ENCODE measurements at places on chromosomes 3 and 15. TPM values are rescaled to one million over a fixed set of nuclear protein-coding genes. Genes with fewer than 3 reads are reported as not detected.
A peak's percentile ranks its signal among the peaks of the same experiment; 100 is the strongest.

DNA sequence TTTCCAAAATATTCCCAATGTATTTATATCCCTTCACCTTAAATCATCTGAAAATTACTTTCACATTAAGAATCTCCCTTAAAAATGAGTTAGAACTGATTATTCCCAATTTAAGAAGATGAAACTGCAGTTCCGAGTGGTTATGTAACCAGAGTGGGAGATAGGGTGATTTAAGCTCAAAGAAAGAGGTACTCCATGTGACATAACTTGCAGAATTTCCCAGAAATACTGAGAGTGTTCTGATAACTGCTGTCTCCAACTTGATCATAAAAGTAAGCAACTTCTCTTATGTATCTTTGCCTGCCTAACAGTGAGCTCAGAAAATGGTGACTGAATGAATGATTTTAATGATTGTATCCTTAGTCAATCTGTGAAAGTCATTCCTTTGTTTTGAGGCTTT, 32.3 kb downstream of the ARRDC4 start:
- H3K27ac ChIP-seq = no peak overlapping the region
- no peak overlapping the region for H3K4me3 ChIP-seq
- no peaks in the 10 kb centered on the region for H3K4me1 ChIP-seq
- DNase-seq = no peak

CCDC39 gene
- not detected for total RNA-seq

DNA sequence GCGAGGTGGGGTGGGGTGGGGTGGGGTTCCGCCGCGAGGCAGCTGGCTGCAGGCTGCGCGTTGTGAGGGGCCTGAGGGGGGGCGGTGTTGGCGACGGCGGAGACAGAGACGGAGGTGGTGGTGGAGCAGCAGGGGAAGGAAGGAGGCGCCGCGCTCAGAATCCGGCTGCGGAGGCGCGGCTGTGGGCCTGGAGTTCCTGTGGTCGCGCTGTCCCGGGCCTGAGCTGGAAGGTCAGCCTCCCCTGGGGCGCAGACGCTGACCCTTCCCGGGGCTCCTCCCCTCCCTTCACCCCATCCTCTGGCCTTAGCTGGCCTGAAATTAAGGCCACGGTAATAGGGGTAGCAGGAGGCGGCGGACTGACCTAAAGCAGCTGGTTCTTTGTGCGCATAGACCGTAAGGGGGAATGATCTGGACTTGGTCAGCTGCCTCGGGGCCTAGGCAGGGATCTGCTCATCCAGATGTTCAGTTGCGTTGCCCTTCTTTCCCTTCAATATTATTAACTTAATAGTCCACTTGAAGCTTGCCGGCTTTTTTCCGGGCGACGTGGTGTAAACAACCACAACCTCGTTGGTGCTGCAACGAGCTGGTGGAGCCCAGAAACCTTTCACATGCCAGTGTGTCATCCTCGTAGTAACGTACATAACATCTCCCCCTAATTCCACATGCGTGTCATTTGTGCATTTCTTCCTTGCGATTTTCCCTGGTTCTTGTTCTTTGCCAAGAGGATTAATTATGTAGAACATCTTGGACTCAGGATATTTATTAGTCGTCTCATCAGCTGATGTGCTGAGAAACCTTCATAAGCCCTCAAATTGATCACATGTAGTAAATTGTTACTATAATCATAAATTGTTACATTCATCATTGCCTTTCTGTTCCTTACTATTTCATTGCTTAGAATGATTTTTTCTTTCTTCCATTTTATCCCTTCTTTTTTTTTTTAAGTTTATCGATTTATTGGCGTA, 626 bp downstream of the SEC62 start:
- peaks cover 5% of the 10 kb centered on the region for H3K36me3 ChIP-seq
- H3K4me3 ChIP-seq = peak overlapping the region; percentile 88
- peak; percentile 72 for DNase-seq

DNA sequence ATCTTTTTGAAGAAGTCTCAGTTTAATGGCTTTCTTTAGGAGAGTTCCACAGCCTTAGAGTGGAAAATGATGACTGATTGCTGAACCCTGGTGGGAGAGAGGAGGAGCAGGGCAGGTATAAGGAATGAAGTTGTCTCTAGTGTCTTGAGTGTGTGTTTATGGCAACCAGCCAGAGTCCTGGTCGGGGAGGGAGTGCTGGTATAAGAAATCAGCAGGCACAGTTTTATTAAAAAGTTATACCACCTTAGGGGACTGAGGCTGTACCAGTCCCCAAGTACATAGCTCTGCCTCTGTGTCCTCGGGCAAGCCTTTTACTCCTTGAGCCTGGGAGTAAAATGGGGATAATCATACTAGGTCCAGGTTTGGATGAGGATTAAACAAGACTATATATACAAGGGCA, 29.8 kb downstream of the SLC22A14 start:
- no peaks in the 10 kb centered on the region for H3K36me3 ChIP-seq
- no peak for DNase-seq
- H3K4me3 ChIP-seq = no peak overlapping the region

GRCh38 chr15:45123397-45123796, 6.3 kb downstream of the DUOXA1 start:
- peaks cover 54% of the 10 kb centered on the region for H3K27me3 ChIP-seq
- peaks cover 7% of the 10 kb centered on the region for H3K4me1 ChIP-seq
- DNase-seq = no peak
- H3K4me3 ChIP-seq = no peak overlapping the region
- no peak overlapping the region for H3K27ac ChIP-seq
- no peaks in the 10 kb centered on the region for H3K36me3 ChIP-seq

DNA sequence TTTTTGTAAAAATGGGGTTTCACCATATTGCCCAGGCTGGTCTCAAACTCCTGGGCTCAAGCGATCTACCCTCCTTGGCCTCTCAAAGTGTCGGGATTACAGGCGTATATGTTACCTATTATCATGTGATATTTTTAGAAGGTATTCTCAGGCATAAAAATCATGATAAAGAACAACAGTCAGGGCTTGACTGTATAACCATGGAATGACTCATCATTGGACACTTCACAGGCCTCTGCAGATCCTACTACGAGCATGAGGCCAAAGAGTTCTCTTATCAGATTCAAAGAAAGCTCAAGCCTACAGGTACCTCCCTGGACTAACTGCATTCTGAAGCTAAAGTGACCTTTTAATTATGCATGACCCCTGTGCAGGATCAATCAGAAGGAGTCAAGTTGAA, 91.7 kb upstream of the PRICKLE2 start:
- H3K4me3 ChIP-seq = no peak overlapping the region
- H3K36me3 ChIP-seq = no peaks in the 10 kb centered on the region
- no peak overlapping the region for H3K27ac ChIP-seq
- no peak for DNase-seq

DNA sequence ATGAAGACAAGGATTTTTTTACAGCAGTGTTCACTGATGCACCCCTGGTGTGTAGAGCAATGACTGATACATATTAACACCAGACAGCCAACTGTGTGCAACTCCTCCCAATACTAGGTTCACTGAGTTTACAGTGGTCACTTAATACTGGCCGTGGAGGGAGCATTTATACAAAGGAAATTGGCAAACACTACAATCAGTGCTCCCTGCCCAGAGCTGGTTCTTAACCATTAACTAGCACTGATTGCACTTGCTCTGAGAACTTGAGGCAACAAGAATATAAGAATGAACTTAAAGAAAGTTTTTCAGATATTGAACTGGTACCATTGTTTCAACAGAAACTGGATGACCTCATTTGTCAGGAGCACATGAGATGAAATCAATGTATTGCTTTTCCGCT, 110.6 kb downstream of the MAGI1 start:
- H3K27me3 ChIP-seq = no peaks in the 10 kb centered on the region
- H3K27ac ChIP-seq = peak overlapping the region; percentile 46
- no peaks in the 10 kb centered on the region for H3K36me3 ChIP-seq
- H3K4me1 ChIP-seq = peaks cover 29% of the 10 kb centered on the region

DNA sequence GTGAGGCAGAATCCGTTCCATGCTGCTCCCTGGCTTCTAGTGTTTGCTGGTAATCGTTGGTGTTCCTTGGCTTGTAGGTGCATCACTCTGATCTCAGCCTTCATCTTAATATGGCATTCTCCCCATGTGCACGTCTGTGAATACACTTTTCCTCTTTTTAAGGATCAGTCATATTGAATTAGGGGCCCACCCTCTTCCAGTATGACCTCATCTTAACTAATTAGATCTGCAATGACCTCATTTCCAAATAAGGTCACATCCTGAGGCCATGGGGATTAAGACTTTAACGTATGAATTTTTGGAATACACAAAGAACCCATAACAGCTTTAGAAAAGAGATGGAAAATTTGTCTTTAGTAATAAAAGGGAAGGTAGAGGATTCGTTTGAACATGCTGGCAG, 34.1 kb upstream of the MASP1 start:
- H3K27me3 ChIP-seq = no peaks in the 10 kb centered on the region
- no peaks in the 10 kb centered on the region for H3K36me3 ChIP-seq

GRCh38 chr3:190642016-190642415, 128.1 kb downstream of the IL1RAP start:
- no peak overlapping the region for H3K27ac ChIP-seq
- no peaks in the 10 kb centered on the region for H3K4me1 ChIP-seq

GRCh38 chr3:69252631-69253030, 130.2 kb upstream of the LMOD3 start:
- no peak for DNase-seq
- no peaks in the 10 kb centered on the region for H3K36me3 ChIP-seq
- H3K4me3 ChIP-seq = no peak overlapping the region
- peak overlapping the region; percentile 81 for H3K27ac ChIP-seq

DNA sequence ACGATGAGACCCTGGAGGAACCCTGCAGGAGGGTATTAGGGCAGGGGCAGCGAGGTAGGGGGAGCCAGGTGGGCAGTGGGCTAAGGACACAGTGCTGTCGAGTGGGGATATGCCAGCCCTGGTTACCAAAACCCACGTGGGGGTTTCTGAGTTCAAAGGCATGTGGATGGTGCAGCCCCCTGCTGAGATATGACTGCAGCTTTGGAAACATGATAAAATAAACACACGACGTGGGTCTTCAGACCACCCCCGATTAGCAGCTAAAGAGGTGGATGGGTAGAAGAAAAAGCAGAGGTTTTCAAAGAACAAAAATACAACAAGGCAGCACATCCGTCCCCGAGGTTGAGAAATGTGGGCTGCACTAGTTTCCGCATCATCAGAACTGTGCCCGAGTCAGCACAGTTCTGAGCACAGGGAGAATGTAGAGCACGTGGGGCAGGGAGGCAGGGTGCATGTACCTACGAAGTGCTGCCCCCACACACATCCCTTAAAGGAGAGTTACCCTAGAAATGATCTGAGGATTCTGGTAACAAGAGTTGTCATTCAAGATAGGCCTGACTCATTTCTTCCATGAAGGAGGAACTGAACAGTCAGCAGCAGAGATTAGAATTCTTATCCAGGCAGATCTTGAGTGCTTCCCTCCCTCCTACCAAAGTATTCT, 121.3 kb downstream of the RPLP1 start:
- H3K4me1 ChIP-seq = peaks cover 30% of the 10 kb centered on the region
- DNase-seq = no peak
- no peak overlapping the region for H3K27ac ChIP-seq
- peaks cover 21% of the 10 kb centered on the region for H3K27me3 ChIP-seq
- no peaks in the 10 kb centered on the region for H3K36me3 ChIP-seq

CHL1 gene
- 0.59 TPM for total RNA-seq

GRCh38 chr3:150222691-150223489, 185.2 kb upstream of the TSC22D2 start:
- no peak overlapping the region for H3K27ac ChIP-seq
- peaks cover 25% of the 10 kb centered on the region for H3K4me1 ChIP-seq
- DNase-seq = no peak
- H3K27me3 ChIP-seq = peaks cover 21% of the 10 kb centered on the region
- no peak overlapping the region for H3K4me3 ChIP-seq

- DNase-seq = no peak
- H3K4me3 ChIP-seq = no peak overlapping the region
- no peaks in the 10 kb centered on the region for H3K27me3 ChIP-seq
Observed at GRCh38 chr15:52415628-52416027, 113.1 kb downstream of the MYO5A start.

- H3K4me3 ChIP-seq = no peak overlapping the region
- no peak overlapping the region for H3K27ac ChIP-seq
- H3K27me3 ChIP-seq = peaks cover 10% of the 10 kb centered on the region
Observed at GRCh38 chr3:47370887-47371697, 9.7 kb upstream of the PTPN23 start.

DNA sequence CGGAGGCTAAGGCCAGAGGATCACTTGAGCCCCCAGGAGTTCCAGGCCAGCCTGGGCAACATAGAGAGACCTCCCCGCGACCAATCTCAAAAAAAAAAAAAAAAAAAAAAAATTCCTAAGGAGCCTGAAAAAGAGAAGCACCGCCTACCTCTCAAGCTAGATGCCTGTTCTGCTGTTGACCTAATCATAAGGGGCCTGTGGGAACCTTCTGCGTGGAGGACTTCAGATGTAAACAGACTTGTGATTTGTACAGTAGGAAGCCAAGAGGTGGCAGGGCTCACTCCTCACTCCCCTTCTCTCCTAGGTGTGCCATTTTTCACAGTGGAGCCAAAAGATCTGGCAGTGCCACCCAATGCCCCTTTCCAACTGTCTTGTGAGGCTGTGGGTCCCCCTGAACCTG, 3.2 kb downstream of the TYRO3 start:
- peak overlapping the region; percentile 60 for H3K27ac ChIP-seq
- peak overlapping the region; percentile 41 for H3K4me3 ChIP-seq
- peaks cover 6% of the 10 kb centered on the region for H3K27me3 ChIP-seq
- no peak for DNase-seq
- peaks cover 63% of the 10 kb centered on the region for H3K4me1 ChIP-seq

GRCh38 chr3:146559388-146559787, 15.0 kb upstream of the PLSCR1 start:
- H3K27me3 ChIP-seq = no peaks in the 10 kb centered on the region
- H3K4me3 ChIP-seq = no peak overlapping the region
- no peak overlapping the region for H3K27ac ChIP-seq
- DNase-seq = no peak
- H3K36me3 ChIP-seq = no peaks in the 10 kb centered on the region
- H3K4me1 ChIP-seq = no peaks in the 10 kb centered on the region

DNA sequence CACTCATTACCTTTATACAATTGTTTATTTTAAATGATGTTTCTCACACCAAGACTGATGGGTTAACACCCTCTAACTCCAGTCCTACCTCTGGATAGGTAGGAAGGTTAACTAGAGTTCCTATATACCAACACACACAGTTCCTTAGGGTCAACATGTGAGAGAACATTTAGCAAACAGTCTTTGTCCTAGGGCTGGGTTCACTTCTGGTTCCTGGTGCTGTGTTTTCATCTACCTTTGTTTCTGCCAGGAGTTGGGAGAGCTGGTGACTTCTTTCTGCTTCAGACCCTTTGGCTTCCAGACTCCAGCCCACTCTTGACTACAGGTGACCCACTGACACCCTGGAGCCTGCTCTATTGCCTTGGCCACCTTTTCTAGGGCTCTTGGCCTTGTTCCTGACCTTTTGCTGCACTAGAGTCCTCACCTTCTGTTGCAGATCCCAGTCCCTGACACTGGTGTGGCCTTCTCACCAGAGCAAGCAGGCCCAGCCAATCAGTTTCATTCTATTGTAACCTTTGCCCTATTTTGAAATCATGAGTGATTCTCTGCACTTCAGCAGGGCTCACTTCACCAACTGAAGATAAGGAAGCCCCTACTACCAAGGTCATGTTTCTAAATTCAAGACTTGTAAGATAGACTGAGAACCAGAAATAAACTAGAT, 50.0 kb upstream of the SECISBP2L start:
- DNase-seq = no peak
- no peak overlapping the region for H3K27ac ChIP-seq
- no peaks in the 10 kb centered on the region for H3K4me1 ChIP-seq
- H3K36me3 ChIP-seq = no peaks in the 10 kb centered on the region
- H3K27me3 ChIP-seq = no peaks in the 10 kb centered on the region
- H3K4me3 ChIP-seq = no peak overlapping the region
